ENCODE measurements at places on chromosomes 5 and 9. TPM values are rescaled to one million over a fixed set of nuclear protein-coding genes. Genes with fewer than 3 reads are reported as not detected.

The AK8 gene
- total RNA-seq, result 0.52 TPM

The CDO1 gene
- 25.4 TPM for total RNA-seq

The PCDHGA10 gene
- total RNA-seq, result 2.2 TPM

The LEAP2 gene
- 2.9 TPM for total RNA-seq

The FOXD4 gene
- total RNA-seq, result not detected

The KIF2A gene
- total RNA-seq, result 92.4 TPM

The ARID3C gene
- total RNA-seq, result not detected
